ENCODE measurements at places on chromosomes 3 and 15. TPM values are rescaled to one million over a fixed set of nuclear protein-coding genes. Genes with fewer than 3 reads are reported as not detected.

Gene GRIP2
- total RNA-seq, result 1.5 TPM

Gene FBXO40
- not detected for total RNA-seq

Gene GOLGA8T
- 1.9 TPM for total RNA-seq

Gene PP2D1
- not detected for total RNA-seq

Gene CCDC33
- total RNA-seq, result 5.8 TPM

Gene GABPB1
- total RNA-seq, result 37.3 TPM

Gene FEZF2
- total RNA-seq, result not detected

Gene MORC1
- total RNA-seq, result 0.02 TPM

Gene LRRC3B
- not detected for total RNA-seq

Gene TGM5
- total RNA-seq, result not detected

Gene CACNA2D3
- total RNA-seq, result 0.19 TPM

All from A549 treated with dexamethasone at 1 μM for 4 hours (cell line).